Colonic mucosa (tissue), 4 donors: ENCODE measurements at places on chromosomes 5 and 9.
A peak's percentile ranks its signal among the peaks of the same experiment; 100 is the strongest.

- no peak for DNase-seq
These were observed 27.2 kb downstream of the TMOD1 start for GRCh38 chr9:97528529-97529230.

GRCh38 chr9:134007150-134007549 lies 15.0 kb upstream of the VAV2 start:
- no peak for DNase-seq

DNA sequence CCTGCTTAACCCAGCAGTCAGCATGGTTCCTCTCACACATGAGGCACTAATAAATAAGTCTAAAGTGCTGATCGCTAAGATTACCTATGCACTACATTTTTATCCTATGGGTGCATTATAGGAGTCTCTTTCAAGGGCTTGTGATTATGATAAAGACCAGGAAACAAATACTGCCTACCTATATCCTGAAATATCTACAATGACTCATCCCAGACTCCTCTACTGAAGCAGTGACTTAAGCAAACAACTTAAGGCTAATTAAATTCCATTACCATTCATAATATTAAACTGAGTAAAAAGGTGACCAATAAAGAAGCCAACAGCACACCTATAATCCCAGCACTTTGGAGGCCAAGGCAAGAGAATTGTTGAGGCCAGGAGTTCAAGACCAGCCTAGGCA lies 338.4 kb downstream of the DNAH5 start:
- DNase-seq, result no peak

- DNase-seq, result no peak
These were observed 627.9 kb upstream of the RORB start for GRCh38 chr9:73869264-73869663.

GRCh38 chr5:22611327-22611726 lies 241.8 kb downstream of the CDH12 start:
- no peak for DNase-seq

DNA sequence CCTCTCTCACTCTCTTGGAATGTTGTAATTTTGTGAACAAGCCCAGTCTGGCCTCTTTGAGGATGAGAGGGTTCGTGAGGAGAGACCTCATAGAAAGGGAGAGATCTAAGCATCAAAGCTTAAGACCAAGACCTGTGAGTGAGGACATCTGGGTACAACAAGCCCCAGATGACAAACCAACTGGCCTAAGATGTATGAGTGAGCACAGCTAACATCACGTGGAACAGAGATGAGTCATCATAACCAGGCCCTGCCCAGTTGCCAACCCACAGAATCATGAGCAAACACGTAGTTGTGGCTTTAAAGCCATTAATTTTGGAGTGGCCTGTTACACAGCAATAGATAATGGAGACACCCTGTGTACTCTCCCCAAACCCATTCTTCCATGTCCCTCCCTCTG lies 439.1 kb upstream of the KIF2A start:
- DNase-seq, result no peak

- no peak for DNase-seq
These were observed 6.8 kb upstream of the LHX3 start for GRCh38 chr9:136211441-136212344.

DNA sequence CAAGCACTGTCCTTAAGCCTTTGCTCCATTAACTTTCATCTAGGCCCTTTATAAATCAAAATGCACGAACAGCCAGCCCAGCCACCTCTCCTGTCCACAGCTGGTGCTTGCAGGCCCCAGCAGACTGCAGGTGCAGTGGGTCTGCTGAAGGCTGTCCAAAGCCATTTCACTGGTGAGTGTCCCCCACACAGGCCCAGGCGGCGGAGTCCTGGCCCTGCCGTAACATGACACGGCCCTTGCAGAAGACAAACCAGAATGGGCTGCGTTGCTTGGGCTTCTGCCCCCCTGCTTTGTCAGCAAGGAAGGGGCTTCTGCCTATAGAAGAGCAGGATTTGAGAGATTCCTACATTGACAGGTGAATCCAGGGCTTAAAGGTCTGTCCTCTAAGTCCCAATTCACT lies 188.6 kb downstream of the NR3C1 start:
- no peak for DNase-seq

- no peak for DNase-seq
These were observed 12.0 kb upstream of the CPLX2 start for GRCh38 chr5:175859422-175859821.

GRCh38 chr5:106858616-106859015 lies 812.1 kb downstream of the EFNA5 start:
- DNase-seq, result no peak

DNA sequence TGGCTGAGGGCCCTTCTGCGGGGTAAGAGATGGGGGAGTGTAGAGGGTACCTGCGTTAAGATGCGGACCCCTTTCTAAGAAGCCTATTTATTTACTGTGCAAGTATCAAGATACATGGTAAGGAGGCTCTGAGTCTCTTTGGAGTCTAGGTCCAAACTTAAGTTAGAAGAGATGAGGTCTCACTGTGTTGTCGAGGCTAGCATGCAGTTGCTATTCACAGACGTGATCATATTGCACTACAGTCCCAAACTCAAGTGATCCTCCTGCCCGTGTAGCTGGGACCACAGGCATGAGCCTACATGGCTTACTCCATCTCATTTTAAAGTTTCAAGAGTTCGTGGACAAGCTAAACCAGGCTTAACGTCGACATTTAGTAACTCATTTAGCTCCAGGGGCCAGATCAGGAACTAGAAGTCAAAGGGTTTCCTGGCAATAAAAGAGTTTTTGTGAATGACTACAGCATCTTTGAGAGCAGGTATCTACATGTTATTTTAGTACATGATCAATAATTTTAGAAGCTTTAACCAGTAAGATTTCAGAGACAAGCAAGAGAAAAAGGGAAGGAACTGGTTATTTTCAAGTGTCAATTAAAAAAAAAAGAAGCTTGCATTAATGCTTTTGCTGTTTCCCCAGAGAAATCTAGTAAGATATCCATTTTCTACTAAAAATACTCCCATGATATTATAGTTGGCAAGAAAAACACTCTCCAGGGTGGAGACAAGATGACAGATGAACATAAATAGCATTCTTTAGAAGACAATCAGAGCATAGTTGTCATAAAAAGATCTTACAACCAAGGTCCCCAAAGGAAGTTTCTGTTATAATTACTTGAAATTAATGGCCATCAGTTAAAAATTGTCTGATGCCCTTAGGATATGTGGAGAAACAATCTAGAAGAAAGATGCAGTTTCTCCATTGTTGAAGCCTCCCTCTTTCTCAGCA lies 141.3 kb downstream of the SCAMP1 start:
- no peak for DNase-seq

DNA sequence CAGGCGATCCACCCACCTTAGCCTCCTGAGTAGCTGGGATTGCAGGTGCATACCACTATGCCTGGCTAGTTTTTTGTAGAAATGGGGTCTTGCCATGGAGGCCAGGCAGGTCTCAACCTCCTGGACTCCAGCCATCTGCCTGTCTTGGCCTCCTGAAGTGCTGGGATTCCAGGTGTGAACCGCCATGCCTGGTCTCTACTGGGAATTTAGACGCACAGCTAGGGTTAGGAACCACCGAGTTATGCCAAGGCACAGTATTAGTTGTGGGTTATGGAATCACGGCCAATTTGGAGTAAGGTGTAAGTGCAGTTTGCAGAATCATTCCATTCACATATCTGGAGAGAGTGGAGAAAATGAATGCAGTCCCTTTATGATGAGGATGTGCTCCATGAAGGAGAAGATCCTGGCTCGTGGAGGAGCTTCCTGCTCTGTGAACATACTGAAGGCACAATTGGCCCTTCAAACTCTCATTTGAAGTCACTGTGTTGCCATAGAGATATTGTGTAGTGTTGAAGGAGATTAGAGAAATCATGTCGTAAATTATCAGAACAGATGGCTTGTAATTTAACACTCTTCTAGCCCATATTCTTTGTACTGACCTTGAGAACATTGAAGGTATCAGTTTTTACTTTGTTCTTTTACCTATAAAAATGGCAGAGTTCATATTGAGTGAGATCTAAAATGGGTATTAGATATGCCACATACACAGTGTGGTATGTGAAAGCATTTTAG lies 18.8 kb downstream of the TRIO start:
- no peak for DNase-seq

DNA sequence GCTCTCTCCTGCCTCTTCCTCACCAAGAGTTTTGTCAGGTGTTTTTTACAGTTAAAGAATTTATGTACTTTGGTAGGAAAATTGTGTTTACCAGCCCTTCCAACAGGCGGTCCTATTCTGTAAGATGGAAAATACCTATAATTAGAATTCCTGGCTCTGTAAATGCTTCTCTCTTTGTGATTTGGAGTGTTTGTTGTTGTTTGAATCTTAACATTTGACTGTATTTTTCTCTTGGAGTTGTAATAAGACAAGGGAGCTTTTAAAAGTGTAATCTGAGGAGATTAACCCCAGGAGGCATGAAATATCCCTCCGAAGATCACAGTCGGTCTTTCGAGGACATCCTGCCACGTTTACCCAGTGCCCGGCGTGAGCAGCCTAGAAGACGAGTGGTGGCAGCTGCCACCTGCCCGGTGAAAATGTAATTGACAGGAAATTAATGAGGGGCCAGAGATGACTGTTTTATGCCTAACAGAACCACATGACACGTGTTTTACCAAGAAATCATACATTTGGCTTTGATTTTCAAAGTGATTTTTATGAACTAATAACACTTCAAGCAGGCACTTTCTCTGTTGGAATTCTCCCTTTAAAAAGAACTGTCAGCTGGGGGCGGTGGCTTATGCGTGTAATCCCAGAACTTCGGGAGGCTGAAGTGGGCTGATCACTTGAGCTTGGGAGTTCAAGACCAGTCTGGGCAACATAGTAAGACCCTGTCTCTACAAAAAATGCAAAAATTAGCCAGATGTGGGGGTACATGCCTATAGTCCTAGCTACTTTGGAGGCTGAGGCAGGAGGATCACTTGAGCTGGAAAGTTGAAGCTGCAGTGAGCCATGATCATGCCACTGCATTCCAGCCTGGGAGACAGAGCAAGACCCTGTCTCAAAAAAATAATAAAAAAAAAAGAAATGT lies 20.0 kb downstream of the ANKRD33B start:
- DNase-seq, result no peak

GRCh38 chr5:86807046-86808031 lies 189.6 kb downstream of the COX7C start:
- no peak for DNase-seq

GRCh38 chr5:57900381-57900944 lies 417.9 kb upstream of the ACTBL2 start:
- no peak for DNase-seq

DNA sequence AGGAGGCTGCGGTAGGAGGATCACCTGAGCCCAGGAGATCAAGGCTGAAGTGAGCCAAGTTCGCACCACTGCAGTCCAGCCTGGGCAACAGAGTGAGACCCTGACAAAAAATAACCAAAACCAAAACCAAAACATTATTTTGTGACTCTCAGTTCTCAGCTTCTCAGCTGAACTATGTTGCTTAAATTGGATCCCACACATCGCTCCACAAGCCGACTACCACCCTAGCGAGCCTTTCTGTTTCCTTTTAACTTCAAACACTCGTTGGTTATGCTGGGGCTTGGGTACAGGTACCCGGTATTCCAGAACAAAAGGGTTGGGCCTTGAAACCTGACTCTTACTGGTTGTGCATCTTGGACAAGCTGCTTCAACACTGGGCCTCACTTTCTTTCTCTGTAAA lies 3.8 kb upstream of the PTGS1 start:
- no peak for DNase-seq

DNA sequence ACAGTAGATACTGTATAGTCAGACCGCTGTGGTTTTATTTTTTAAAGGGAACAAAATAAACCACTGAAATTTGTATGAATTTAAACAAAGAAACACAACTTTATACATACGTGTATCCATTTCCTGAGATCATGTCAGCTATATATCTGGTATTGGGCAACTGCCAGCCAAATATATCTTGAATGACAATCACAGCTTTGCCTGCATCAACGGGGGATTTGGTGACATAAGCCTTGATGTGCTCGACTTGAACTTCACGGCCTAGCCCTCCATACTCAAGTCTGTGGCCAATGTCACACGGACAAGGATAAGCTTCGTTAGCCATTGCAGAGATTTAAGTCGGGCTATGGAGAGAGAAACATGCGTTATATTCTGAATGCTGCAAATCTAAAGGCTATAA lies 17.3 kb downstream of the CMBL start:
- no peak for DNase-seq

DNA sequence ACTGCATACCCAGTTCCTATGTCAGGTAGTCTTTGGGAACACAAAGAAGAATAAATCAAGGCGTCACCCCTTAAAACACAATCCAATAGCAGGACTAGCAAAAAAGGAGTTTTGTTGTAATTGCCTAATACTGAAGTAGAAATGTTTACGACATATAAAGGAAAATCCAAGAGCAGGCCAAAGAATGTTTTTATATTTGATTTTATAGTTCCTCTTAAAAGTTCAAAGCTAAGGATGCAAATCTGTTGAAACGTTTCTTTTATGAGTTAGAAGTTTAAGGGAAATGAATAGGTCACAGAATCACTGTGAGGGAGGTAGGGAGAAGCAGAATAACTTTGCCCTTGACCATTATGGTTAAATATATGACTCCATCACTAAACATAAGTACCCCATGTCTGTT lies 136.1 kb downstream of the PAM start:
- DNase-seq, result no peak

GRCh38 chr5:111518777-111519176 lies 6.4 kb upstream of the STARD4 start:
- DNase-seq, result no peak

DNA sequence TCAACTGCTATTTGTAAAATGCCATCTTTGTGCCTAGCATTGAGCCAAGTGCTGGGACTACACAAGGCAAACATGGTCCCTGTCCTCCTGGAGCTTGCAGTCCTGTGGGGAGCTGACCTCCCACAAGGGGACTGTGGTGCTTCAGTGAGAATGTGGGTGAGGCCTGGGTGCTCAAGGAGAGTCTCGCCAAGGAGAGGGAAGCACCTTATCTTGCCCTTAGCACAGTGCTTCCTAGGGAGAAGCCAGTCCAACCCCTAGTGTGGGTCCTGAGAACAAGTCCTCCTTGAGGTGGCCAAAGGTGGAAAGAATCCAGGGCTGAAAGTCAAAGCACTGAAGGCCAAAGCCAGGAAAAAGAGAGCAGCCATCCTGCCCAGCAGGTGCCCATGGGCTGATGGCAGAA lies 31.1 kb upstream of the MVB12B start:
- DNase-seq, result peak; percentile 6

DNA sequence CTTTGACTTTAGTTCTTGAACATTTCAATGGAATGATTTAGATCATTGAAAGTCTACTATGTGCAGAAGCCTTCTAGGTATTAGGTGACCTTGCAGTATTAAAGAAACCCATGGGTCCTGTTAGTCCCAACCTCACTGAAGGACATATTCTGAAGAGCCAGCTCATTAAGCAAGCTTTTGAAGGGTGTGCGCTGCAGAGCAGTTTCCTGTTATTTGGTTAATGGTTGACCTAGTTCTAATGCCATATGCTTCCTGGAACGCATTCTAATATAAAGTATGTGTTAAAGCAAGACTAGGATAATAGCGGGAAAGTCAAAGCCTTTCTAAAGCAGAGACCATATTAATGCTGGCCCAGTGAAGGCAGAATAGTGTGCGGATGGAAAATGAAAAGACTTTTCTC lies 20.1 kb downstream of the ZNF462 start:
- DNase-seq, result no peak
